ENCODE measurements at places on chromosomes 5 and 9.

DNA sequence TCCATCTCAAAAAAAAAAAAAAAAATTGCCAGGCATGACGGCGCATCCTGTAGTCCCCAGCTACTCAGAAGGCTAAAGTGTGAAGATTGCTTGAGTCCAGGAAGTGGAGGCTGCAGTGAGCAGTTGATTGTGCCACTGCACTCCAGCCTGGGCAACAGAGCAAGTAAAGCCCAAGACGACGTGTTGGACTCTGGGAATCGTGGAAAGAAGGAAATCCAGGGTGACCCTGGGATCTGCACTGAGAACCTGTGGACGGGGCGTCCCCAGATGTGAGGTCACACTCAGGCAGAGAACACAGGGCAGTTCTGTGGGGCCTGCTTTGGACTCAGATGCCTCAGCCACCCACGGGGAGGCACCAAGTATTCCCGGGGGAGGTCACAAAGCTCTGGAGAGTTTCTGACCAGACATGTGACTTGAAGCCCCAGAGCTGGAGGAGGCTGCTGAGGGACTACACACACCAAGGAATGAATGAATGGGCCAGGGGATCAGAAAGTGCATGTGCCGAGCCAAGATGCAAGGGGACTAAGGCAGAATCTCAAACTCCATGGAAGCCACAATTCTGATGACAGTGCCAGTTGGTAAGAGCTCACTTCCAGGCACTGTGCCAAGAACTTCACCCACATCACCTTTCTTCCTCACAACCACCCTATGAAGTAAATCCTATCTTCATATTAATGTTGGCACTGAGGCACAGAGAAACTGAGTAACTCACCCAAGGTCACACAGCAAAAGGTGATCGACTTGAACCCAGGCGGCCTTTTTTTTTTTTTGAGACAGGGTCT lies 12.9 kb downstream of the DYNC2I2 start:
- DNase-seq, result no peak

DNA sequence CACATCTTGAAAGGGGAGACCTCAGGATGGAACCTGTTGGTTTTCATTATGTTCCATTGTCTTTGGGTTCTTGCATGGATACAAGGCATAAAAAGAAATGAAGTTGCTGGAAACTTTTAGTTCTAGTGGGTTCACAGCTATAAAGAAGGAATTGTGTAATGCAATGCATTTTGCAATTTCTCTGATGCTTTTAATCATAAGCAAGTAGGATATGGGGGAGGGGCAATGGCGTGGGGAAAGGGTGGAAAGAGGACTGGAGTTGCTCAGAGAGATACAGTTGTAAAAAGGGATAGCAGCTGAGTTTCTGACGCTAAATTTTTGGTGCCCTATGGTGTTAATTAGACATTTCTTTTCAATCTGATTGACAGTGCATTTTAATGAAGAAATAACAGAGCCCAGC lies 88.6 kb upstream of the FANCC start:
- DNase-seq, result no peak

- no peak for DNase-seq
These were observed 32.9 kb downstream of the PRRX2 start for GRCh38 chr9:129698254-129698757.

DNA sequence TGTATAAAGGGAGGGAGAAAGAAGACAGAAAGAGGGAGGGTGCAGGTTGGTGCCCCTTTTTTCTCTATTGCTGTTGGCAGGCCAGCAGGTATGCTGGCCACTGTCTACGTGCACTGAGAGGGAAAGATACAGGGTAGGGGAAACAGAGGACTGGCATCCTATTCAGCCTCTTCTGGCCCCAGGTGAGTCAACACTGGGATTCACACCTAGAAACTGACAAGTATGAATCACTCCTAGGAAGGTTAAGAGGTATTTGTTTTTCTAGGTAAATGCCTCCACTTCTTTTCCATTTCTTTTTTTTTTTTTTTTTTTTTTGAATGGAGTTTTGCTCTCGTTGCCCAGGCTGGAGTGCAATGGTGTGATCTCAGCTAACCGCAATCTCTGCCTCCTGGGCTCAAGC lies 2.8 kb upstream of the UBAP1 start:
- DNase-seq, result no peak

- DNase-seq, result no peak
These were observed 31.6 kb upstream of the DTWD2 start for GRCh38 chr5:119019949-119020348.

DNA sequence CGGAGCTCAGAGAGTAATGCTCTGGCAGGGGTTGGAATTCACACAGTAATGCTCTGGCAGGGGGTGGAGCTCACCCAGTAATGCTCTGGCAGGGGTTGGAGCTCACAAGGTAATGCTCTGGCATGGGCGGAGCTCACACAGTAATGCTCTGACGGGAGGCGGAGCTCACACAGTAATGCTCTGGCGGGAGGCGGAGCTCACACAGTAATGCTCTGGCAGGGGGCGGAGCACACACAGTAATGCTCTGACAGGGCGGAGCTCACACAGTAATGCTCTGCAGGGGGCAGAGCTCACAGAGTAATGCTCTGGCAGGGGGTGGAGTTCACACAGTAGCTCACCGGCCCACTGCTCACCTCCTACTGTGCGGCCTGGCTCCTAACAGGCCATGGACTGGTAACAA lies 47.2 kb upstream of the LPCAT1 start:
- DNase-seq, result no peak

DNA sequence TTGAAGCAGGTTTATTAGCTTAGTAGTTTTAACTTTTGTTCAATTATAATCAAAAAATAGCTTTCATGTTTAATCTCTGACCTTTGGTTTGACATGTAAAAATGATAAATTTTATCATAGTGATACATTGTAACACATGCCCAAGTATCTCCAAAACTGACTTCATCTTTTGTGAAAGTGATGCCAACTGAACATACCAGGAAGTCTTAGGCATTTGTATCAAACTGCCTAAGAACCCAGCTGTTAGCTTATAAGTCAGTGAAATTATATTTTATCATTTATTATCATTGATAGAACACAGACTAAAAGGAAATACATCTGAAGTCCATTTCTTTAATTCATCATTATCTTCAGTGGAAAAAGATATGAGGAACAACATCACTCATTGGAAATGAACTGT lies 39.1 kb downstream of the NIPBL start:
- DNase-seq, result no peak

GRCh38 chr9:126463426-126463825 lies 136.8 kb downstream of the MVB12B start:
- DNase-seq, result no peak

DNA sequence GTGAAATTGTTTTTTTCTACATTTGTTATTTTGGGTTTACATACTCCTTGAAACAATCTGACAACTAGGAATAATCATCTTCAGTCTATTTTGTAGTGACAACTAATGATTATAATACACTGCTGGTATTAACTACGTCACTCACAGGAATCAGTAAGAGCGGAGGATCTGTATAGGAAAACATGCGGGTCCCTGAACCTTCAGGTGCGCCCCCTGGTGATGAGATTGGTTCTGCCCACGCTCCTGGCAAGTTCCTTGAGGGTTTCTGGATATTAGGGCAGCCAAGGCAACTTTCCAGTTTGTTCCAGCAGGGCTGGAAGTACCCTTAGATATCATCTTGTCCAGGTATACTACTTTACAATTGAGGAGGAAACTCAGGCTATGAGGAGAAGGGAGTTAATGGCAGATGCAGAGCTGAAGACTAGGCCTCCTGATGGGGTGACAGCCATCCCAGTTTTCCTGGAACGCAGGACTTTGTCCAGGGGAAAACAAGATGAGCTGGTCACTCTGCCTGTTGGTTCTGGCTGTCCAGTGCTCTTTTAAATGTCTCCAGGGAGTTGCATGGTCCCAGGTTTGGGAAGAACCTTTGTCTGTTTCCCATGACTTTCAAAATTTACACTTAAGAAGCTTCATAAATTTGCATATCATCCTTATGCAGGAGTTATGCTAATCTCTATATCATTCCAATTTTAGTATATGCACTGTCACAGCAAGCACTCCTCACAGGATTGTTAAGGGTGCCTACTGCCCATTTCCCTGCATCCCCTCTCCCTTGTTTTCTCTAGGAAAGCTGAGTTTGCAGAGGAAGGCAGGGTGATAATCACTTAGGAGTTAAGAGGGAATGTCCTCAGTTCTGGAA lies 14.9 kb upstream of the WNT8A start:
- DNase-seq, result peak; percentile 53

DNA sequence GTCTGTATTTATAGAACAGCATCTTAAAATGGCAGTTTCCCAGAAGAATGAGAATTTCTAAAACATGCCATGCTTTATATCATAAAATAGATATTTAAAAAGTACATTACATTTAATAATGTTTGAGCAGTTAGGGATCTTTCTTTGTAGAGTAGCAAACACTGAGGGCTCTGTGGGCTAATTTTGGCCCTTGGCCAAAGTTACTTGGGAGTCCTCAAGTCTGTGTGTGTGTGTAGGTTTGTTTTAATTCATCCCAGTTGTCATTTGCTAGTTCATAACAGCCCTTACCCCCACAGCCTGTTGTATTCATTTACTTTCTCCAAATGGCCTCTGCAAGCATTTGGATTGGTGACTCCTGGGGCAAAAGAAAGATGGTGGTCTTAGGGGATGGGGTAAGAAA lies 576.4 kb upstream of the SGCD start:
- no peak for DNase-seq

DNA sequence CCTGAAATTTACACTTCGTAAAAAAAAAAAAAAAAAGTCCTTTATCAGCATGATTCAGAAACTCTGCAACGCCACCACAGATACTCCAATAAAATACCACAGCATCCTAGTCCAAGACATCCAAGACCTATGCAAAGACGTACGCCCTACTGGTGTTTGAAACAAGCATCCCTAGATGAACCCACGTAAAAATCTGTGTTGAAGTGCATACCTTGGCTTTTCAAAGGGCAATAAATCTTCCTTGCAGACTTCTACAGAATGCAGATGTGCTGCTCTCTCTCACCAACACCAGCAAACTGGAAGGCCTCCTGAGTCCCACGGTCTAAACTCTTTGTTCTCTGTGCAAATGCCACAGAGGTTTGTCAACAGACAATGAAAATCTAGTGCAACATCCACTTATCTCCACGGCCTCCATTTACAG lies 38.8 kb downstream of the MYO10 start:
- DNase-seq, result no peak

DNA sequence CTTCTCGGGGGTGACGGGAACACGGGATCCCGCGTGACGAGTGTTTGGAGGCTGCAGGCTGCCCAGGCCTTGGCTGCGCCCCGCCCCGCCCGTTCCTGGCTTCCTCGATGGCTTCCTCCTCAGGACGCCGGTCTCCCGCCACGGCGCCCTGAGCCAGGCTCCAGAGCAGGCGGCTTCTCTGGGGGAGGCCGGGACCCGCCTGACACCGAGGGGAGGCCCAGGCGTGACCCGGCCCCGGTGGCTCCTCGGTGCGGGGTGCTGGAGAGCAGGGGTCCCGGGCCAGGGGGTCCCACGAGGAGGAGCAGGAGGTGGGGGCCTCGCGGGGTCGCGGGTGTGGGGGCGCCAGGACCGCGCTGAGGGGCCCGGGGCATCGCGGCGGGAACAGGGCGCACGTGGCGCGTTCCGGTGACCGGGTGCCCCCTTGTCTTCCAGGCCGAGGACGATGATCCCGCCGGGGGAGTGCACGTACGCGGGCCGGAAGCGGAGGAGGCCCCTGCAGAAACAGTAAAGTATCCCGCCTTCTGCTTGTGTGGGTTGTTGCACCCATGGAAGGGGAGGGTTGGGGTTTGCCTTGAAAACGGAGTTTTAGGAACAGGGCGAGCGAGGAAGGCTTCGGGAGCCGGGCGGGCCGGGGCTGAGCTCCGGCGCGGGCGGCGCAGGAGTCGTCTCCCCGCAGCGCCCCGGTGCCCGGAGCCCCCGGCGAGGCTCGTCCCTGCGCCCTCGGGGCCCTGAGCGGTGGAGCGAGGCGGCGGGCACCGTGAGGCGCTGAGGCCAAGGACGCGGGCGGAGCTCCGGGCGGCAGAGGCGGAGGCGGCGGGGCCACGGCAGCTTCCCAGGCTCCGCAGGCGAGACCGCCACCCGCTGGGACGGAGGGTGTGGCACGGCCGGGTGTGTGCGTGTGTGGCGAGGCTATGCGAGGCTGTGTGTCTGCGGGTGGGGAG lies 22.2 kb downstream of the AHRR start:
- no peak for DNase-seq

DNA sequence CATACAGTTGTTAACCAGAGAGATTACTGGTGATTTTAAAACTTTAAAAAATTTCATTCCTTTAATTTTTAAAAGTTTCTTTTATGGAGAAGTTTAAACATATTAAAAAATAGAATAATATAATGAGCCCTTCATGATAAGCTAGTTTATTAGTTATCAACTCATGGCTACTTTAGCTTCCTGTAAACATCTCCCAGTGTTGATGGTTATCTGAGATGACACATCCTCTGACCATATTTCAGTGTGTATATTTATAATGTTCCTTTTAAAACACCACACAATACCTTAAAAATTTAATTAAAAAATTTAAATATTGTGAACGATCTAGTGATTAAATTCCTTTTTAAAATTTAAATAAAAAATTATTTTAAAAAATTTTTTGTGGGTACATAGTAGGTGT lies 74.1 kb downstream of the IPO11 start:
- no peak for DNase-seq

DNA sequence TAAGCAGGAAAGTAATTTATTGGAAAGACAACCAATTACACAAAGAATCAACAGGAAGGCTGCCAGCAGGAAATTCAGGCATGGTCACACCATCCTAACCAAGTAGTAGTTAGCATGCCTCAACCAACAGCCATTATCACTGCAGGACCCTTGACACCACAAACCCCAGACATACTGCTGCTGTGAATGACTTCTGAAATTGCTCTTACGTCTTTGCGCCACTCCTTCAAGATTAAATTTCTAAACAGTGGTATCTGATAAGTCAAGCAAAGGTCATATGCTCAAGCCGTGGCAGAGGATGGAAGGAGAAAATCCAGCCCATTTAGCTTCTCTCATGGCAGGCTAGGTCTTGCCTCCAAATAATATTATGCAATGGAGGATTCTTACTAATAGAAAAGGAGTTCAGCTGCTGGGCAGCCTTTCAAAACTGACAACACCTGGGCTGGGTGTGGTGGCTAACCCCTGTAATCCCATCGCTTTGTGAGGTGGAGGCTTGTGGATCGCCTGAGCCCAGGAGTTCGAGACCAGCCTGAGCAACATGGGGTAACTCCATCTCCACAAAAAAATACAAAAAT lies 5.0 kb upstream of the PTGER4 start:
- DNase-seq, result no peak

- DNase-seq, result no peak
These were observed 135.6 kb downstream of the DAB2IP start for GRCh38 chr9:121786998-121787422.

DNA sequence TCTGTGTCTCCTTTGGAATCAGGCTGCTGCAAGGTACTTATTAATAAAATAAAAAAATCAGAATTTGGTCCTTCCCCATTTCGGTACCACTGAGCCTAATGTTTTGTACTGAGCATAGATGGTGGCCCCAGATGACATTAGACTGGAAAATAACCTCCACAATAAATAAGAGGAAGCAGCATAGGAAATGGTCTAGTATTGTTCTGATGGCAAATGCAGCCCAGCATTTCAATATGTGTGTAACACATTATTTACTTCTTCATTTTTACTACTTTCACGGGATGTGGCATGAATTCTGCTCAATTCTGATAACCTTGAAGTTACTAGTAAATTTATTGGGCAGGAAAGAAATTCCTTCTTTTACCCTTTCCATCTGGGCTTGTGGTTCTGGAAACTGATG lies 295.6 kb downstream of the ADGRV1 start:
- DNase-seq, result no peak
